ENCODE measurements at places on chromosomes 1 and 21. TPM values are rescaled to one million over a fixed set of nuclear protein-coding genes. Genes with fewer than 3 reads are reported as not detected.

CD164L2 gene
- not detected for total RNA-seq

DNA sequence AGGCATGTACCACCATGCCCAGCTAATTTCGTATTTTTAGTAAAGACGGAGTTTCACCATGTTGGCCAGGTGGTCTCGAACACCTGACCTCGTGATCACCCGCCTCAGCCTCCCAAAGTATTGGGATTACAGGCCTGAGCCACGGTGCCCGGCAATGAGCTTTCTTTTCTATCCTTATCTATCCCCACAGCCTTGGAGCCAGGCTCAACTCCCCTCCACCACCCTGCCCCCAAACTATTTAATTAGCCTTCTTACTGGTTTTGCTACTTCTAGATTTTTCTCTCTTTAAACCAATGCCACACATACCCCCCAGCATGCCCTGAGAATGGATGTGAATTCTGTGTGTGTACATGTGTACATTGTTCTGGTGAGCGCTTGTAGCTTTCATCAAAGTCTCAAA, 5.7 kb upstream of the VANGL2 start:
- DNase-seq: no peak

GRCh38 chr1:36664571-36665287, 182.0 kb upstream of the CSF3R start:
- no peak for DNase-seq

- no peak for DNase-seq
Measured at GRCh38 chr21:42320791-42321190, 5.6 kb upstream of the TFF3 start.

- DNase-seq: no peak
Measured at GRCh38 chr1:67863637-67864036, 30.4 kb upstream of the GNG12 start.

Data from left cardiac atrium (tissue), 4 donors.